ENCODE measurements at places on chromosomes 11 and 22. TPM values are rescaled to one million over a fixed set of nuclear protein-coding genes. Genes with fewer than 3 reads are reported as not detected.

The GAL3ST1 gene
- 11.6 TPM for total RNA-seq

The ZBED5 gene
- total RNA-seq: 20.7 TPM

The NEAT1 gene
- 203 TPM for total RNA-seq

The EIF3F gene
- total RNA-seq: 292 TPM

The APOL3 gene
- total RNA-seq: not detected

The SMIM35 gene
- total RNA-seq: not detected

The P2RY2 gene
- 11.8 TPM for total RNA-seq

The SPDYC gene
- total RNA-seq: not detected

The KIRREL3 gene
- total RNA-seq: 12.0 TPM

The DEFB131B gene
- not detected for total RNA-seq

The PLAAT3 gene
- total RNA-seq: 69.1 TPM

The CYP2D6 gene
- total RNA-seq: 0.54 TPM

The OR51B5 gene
- not detected for total RNA-seq

The CCDC15 gene
- total RNA-seq: 0.59 TPM

The TCIRG1 gene
- total RNA-seq: 131 TPM

The APOA5 gene
- not detected for total RNA-seq

The RRAS2 gene
- total RNA-seq: 54.8 TPM

The CADM1 gene
- 17.8 TPM for total RNA-seq

The ZP1 gene
- 0.14 TPM for total RNA-seq

The CASP5 gene
- not detected for total RNA-seq

The C11orf87 gene
- total RNA-seq: 0.05 TPM

The SAMM50 gene
- total RNA-seq: 44.8 TPM

The IGSF9B gene
- 3.1 TPM for total RNA-seq

The VWCE gene
- total RNA-seq: 0.97 TPM

The CERK gene
- total RNA-seq: 26.6 TPM

The HBG2 gene
- not detected for total RNA-seq

The OR10G7 gene
- total RNA-seq: not detected

The MS4A15 gene
- not detected for total RNA-seq

The OR8G5 gene
- total RNA-seq: not detected

The SLC22A6 gene
- not detected for total RNA-seq

The PRODH gene
- total RNA-seq: 1.3 TPM

The SYVN1 gene
- 39.6 TPM for total RNA-seq

The SCGB2A2 gene
- not detected for total RNA-seq

The GRAMD1B gene
- total RNA-seq: 28.2 TPM
